ENCODE measurements at places on chromosomes 7 and 10.

DNA sequence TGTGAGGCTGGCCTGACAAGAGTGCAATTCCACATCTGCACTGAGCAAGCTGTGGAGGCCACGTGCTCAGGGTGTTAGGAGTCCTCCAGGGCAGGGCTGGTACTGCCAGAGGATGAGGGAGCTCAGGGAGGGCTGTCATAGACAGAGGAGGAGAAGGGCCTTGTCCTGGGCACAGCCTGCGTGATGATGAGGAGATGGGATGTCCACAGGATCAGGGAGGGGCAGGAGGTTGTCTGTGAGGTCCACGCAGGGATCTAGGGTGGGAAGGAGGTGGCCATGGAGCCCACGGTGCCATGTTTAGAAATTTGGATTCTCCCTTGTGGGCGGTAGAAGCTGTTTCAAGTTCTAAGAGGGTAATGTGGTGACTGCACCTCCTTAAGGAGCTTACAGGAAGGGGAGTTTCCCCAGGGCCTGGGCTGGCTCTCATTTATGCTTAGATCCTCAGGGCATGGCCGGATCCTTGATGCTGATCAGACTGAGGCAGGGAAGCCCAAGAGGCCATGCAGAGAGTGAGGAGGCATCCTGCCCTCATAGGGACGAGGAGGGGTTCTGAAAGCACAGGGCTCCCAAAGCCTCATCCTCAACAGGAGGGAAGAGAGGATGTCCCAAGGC, 30.3 kb downstream of the CHAT start:
- DNase-seq: no peak

- DNase-seq: no peak
Measured at GRCh38 chr10:59190332-59190731, 13.9 kb downstream of the PHYHIPL start.

DNA sequence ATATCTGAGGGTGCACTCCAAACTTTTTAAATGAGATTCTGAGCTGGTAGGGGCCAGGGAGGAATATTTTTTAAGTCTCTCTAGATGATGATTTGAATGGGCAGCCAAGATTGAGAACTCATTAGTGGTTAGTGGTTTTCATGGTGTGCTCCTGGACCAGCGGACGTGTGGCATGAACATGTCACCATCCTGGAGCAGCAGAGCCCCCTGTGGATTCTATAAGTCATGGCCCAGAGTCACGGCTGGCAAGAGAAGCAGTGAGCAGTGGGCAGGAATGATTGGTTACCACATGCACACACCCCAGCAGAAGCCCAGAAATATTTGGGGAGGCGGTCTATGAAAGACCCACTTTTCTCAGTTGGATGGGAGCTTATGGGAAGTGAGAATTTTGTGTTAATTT, 21.2 kb upstream of the UCN3 start:
- no peak for DNase-seq

GRCh38 chr7:133186060-133186459, 66.8 kb upstream of the EXOC4 start:
- no peak for DNase-seq

DNA sequence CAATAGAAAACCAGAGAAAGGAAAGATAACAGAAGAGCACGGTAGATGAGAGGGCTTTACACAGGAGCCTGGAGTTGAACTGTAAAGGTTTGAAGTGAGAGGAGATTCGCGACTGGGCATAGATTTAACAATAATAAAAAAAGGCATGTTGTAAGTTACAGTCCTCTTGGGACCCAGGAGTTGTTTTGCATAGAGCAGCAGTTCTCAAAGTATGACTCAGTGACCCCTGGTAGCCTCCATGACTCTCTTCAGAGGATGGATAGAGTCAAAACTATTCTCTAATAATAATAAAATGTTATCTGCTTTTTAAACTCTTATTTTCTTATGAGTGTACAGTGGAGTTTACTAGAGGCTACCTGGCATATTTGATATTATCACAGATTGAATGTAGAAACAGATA, 262.3 kb downstream of the SORCS3 start:
- DNase-seq: no peak

Data from thyroid gland (tissue), 4 donors.